Activated naive CD4-positive, alpha-beta T cell treated with anti-CD3 and anti-CD28 coated beads, Interleukin-2, amount 50 U/mL, for 16 hours (primary cell): ENCODE measurements at places on chromosomes 1 and 21.

DNA sequence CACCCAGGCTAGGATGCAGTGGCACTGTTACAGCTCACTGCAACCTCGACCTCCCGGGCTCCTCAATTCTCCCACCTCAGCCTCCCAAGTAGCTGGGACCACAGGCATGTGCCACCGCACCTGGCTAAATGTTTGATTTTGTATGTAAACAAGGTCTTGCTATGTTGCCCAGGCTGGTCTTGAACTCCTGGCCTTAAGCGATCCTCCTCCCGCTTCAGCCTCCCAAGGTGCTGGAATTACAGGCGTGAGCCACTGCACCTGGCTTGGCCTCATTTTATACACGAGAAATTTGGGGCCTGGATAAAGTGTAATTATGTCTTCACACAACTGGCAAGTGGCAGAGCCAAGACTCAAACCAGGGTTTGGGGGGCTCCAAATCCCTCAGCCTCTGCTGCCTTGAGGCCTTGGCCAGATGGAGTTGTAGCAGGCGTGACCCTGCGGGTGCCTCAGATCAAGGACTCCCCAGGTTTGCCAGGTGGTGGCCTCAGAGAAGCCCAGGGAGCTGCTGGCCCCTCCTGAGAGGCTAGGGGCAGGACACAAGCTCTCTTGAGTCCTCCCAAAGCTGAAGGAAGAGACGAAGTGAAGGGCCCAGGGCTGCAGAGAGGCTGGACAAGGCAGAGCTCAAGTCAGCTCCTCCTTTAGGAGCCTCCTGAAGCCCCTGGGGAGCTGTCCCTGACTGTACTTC lies 61.7 kb downstream of the MDM4 start:
- no peak for DNase-seq

DNA sequence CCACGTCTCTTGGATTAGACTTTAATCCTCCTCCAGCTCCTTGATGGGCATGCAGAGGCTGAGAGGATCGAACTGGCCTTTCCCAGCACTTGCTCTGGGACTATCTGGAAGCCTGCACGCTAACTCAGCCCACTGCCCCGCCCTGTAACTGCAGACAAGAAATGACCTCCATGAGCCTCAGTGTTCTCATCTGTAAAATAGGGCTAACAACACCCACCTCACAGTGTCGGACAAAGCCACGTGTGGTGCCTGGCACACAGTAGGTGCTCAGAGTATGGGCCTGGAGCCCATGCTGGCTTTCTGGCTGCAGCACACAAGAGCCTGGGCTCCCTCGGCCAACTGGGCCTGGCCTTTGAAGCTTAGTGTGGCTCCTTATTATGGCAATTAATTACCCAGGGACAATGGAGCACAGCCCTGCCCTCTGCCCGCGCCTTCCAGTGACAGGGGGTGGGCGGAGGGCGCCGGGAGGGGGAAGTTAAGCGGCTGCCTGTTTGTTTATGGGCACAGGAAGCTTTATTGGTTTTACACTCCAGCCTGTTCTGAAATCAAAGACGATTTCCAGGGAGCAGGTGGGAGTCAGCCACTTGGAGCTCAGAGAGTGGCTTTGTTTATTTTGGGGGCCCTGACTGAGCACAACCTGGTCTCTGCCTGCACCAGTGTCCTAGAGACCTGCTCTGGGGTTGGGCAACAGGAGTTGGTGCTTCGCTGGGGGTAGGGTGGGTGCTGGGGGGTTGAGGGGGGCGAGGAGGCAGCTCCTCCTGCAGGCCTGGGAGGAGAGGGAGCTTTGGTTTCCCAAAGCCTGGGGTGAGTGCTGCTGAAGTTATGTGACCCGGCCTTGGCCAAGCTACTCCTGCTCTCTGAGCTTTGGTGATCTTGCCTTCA lies 31.0 kb downstream of the PAX7 start:
- no peak for DNase-seq

DNA sequence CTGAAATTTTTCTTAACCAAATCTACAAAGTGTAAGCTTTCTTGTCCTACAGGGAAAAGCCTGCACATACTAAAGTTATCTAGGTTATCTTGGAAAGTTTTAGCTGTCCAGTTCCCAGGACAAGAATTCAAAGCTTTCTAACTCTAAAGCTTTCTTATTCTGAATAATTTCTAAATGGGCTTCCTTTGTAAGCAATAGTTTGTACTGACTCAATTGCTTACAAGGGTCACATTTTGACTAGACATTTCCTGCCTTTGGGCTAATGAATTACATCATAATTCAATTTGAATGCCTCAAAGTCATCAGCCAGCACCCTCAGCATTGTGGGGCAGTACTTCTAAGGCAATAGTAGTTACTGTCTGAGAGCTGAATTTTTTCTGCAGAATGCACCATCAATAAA lies 223.0 kb downstream of the LTN1 start:
- no peak for DNase-seq

GRCh38 chr1:1285102-1285571 lies 4.9 kb downstream of the SCNN1D start:
- DNase-seq: no peak

- DNase-seq: no peak
Measured at GRCh38 chr21:41009398-41010100, 158.4 kb upstream of the BACE2 start.

DNA sequence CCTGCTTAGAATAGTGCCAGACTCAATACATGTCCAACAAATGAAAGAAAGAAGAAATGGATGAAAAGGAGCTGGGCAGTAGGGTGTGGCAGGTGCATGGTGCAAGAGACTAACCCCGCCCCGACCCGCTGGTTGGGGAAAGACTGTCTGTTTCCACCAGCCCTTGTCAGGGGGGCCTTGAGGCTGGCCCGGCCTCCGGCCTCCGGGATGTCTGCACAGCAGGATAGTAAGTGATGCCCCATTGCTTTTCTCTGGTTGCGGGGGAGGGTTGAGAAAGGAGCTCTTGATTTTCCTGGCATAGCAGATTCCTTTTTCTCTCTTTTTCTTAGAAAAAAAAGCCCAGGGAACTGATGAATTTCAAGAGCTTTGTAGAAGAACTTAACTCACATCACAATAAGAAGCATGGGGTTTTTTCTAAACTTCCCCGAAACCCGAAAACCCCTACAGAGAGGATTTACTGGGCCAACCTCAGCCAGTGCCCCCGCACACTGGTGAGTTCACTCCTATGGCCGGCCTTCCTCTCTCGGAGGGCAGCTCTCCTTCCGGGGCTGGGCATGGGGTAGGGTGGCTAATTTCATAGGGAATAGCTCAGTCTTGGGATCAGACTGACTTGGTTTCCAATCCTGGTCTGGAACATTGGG lies 12.5 kb upstream of the TTC22 start:
- DNase-seq: no peak

DNA sequence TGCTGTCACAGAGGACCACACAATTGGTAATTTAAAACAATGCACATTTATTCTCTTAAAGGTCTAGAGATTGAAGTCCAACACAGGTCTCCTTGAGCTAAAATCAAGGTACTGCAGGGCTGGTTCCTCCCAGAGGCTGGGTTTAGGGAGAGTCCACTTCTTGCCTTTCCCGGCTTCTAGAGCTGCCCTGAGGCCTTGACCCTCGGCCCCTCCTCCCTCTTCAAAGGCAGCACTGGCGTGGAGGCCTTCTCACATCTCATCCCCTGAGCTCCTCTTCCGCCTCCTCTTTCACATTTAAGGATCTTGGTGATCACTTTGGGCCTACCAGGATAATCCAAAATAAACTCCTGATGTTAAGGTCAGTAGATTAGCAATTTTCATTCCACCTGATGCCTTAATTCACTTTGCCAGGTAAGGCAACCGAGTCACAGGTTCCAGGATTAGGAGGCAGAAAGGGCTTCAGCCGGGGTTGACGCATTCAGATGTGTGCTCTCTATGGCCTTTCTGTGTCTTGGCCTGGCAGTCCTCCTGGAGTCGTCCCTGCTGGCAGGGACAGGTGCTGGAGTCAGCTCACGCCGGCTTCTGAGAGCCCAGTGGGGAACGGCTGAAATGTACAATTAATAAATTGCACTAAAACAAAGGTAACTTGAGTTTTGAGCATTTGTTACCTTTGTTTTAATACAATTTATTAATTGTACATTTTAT lies 61.2 kb upstream of the ABCG1 start:
- no peak for DNase-seq

GRCh38 chr1:222104694-222105392 lies 363.0 kb upstream of the DUSP10 start:
- no peak for DNase-seq

DNA sequence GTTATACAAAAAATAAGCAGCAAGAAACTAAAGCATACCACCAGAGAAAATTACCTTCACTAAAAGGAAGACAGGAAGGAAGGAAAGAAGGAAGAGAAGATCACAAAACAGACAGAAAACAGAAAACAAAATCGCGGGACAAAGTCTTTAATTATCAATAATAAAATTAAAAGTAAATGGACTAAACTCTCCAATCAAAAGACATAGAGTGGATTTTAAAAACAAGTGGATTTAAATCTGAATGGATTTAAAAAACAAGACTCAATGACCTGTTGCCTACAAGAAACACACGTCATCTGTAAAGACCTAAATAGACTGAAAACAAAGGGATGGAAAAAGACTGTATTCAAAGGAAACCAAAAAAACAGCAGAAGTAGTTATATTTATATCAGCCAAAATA lies 75.7 kb upstream of the MAGI3 start:
- DNase-seq: no peak

DNA sequence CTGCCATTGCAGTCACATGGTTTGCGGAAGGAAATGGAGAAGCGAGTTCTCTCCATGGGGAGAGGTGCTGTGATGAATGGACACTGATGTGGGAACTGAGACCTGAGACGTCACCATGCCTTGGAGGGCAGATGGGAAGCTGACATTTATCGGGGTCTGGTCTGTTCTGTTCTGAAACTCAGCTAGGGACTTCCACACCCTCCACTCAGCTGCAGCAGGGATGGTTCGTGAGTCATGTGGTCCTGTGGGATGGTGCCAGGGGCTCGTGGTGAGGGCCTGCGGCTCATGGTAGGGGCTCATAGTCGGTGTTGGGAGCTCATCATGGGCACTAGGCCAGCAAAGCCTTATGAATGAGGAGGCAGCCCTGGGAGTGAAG lies 6.1 kb downstream of the GPR137B start:
- no peak for DNase-seq

- DNase-seq: no peak
Measured at GRCh38 chr1:215603319-215603718, 36.2 kb downstream of the KCTD3 start.

DNA sequence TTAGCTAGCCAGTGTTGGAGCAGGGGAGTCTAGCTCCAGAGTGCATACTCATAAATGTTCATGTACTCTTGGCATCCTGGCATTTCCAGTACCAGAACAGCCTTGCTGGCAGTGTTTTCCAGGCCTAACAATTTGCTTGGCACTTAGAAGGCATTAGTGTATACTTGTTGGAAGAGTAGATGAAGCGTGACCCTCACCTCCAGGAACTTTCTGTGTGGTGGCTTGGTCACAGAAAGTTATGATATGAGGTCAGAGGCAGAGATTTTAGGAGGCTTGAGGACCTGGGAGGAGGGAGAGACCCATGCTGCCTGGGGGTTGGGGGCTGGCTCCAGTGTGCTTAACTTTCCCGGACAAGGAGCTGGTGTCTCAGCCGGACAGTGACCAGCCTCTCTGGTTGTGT lies 52.7 kb upstream of the GCLM start:
- DNase-seq: no peak

DNA sequence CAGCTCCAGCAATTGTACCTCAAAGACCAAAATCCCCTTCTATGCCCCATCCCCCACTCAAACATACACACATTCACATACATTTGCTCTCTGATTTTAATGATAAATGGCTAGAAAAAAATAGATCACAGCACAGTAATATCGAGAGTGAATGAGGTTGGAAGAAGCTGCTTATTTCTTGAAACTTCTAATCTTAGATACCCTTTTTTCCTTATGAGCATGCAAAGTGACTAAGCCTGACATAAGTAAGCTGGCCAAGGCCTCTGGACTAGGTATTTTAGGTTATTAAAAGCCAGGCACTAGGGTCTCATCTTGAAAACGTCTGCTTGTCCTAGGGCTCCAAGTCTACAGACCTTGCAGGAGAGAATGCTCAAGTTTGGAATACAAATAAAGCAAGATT lies 133.6 kb downstream of the TGFBR3 start:
- no peak for DNase-seq

DNA sequence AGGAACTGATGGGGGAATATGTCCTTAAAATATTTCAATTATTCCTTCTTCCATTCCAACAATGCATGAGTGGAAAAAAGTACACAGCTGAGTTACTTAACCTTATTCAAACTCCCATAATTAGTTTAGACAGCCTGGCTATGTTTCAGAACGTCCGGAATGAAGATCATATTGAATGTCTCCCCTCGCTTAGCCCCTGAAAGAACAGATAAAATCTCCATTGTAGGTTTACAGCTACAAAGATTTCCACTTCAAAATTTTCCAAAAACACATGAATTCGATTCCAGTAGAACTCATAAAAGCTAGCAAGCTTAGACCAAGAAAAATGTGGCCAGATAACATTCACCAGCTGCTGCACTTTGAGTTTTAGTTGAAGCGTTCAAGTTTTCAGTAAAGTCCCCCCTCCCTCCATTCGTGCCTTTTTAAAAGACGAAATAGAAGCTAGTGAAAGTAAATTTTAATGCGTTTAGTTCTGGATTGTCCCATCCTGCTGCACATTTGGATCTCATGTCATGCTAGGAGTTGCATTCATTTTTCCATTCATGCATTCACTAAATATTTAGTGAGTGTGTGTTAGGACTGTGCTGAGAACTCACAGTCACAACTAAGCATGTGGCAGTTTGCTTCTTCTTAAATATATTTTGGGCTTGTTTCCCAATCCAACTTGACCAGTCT lies 29.4 kb upstream of the SSX2IP start:
- DNase-seq: no peak

DNA sequence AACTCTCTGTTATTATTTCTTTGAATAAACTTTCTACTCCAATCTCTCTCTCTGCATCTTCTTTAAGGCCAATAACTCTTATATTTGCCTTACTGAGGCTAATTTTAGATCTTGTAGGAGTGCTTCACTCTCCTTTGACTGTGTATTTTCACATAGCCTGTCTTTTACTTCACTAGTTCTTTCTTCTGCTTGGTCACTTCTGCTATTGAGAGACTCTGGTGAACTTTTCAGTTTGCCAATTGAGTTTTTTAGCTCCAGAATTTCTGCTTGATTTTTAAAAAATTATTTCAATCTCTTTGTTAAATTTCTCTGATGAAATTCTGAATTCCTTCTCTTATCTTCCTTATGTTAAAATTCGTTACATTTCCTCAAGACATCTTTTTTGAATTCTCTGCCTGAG lies 18.2 kb downstream of the GPR88 start:
- DNase-seq: no peak
